ENCODE measurements at places on chromosomes 2 and 18.

- no peak for DNase-seq
These were observed 28.5 kb downstream of the TMEM131 start for GRCh38 chr2:97967216-97967592.

DNA sequence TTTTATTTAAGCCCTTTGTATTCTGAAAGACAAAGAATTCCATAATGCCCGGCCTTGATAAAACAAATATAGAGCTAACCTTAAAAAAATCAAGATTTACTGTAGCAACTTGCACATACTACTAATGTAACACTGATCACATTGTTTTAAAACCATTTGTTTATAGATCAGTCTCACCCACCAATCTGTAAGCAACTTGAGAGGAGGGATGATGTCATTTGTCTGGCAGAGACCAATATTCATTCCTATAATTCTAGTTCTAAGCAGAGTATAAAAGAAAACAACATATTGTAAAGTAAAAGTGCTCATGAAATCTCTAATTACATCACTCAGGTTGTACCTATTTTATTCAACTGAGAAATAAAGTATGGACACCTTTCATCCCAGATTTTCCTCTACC, 380.6 kb downstream of the TGIF1 start:
- no peak for DNase-seq

DNA sequence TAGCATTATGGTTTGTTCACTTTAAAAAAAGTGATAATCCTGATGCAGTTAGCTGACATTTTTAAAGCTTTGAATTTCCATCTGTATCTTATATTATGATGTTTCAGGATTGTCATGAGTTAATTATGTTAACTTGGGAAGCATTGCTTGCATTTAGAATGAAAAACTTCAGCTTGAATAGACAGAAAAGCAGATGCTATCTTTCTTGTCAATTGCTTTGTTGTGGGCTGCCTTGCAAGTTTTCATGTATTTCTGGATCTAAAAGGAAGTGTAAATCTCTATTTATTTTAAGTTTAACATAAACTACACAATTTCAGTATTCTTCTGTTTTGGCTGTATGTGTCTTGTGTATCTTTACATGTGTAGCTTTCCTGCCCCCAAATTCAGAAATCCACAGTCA, 479.5 kb downstream of the ARHGAP15 start:
- no peak for DNase-seq

DNA sequence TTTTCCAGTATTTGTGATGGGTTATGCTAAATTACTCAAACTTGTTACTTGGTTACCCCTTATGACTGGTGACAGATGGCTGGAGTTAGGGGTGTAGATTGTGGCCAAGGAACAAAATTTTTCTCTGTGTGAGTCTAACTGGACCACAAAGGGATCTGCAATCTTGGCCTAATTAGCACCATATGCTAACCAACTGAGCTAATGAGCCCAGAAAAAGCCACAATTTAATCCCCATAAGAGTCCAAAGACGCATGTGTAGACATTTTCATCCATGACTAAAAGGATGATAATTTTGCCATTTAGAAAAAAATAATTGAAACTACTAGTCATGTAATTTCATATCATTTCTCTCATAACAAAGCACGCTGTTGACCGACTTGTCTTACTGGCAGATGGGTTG, 151.2 kb downstream of the ABCA12 start:
- DNase-seq: peak; percentile 82

DNA sequence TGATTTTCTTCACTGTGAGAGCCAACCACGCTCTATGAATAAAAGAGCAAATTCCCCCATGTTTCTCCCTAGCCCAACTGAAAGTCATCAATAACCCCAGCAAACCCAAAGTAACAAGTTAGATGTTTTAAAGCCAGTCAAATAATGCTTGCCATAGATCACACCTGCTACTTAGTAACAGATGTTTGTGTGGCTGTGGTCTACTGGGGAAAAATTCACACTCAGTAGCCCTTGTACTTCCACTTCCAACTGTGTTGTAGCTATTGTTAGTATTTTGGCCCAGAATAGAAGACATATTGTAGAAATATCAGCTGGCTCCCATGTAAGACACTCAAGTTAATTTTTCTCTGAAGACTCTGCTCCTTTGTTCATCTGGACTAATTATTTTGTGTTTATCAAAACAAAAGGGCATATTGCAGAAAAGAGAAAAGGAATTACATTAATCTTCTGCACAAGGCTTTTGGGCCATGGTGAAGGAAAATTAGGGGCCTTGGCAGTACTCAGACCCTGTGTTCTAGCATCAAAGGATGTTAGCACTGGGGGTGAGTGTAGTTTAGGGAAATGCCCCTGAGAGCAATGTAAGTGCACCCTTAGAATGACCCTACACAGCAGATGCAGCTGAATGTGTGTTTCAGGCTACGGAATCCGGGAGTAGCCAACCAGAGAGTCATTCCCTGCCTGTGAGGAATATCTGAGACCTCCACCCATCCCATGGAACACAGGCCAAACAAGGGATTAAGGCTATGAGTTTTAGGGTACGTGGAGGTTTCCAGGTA, 521.9 kb downstream of the EPHA4 start:
- DNase-seq: no peak

GRCh38 chr2:207437136-207437523, 92.6 kb upstream of the CREB1 start:
- DNase-seq: no peak

GRCh38 chr18:28198620-28199019, 21.7 kb upstream of the CDH2 start:
- DNase-seq: no peak

DNA sequence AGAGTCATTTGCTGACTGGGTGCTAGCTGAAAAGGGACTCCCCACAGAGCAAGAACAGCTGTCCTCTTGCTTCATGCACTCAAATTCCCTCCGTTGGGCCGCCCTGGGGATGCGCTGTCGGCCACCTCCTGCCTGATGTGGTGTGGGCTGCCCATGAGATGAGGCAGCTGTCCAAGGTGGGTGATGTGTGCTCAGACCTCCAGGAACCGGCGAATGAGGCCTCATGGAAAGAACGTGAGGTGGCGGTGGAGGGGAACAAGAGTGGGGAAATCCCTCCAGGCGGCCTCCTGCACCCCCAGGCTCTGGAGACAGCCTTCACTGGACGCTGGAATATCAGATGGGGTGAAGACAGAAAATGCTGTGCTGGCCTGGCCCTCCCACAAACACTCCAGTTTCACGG, 79.8 kb downstream of the LONRF2 start:
- DNase-seq: no peak

DNA sequence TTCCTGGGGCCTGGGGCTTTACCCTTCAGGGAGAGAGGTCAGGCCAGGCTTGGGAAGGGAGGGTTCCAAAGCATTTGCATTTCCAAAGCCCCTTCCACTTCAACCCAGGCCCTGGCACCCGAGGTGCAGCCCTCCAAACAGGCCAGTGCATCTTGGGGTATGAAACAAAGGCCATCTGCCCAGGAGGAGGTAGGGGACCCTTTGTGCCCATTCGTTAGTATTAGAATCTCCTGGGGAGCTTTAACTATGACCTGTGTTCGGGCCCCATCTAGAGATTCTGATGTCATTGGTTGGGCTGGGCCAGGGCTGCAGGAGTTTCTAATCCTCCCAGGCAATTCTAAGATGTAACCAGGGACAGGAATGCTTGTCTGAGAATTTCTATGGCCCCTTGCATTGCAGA, 73.6 kb downstream of the CIB4 start:
- no peak for DNase-seq

- no peak for DNase-seq
These were observed 191.2 kb upstream of the SESTD1 start for GRCh38 chr2:179455824-179456223.

All from NCI-H524 treated with DMSO at 0.1 percent for 48 hours (cell line).